ENCODE measurements at places on chromosomes 11 and 22. TPM values are rescaled to one million over a fixed set of nuclear protein-coding genes. Genes with fewer than 3 reads are reported as not detected.
A peak's percentile ranks its signal among the peaks of the same experiment; 100 is the strongest.

DNA sequence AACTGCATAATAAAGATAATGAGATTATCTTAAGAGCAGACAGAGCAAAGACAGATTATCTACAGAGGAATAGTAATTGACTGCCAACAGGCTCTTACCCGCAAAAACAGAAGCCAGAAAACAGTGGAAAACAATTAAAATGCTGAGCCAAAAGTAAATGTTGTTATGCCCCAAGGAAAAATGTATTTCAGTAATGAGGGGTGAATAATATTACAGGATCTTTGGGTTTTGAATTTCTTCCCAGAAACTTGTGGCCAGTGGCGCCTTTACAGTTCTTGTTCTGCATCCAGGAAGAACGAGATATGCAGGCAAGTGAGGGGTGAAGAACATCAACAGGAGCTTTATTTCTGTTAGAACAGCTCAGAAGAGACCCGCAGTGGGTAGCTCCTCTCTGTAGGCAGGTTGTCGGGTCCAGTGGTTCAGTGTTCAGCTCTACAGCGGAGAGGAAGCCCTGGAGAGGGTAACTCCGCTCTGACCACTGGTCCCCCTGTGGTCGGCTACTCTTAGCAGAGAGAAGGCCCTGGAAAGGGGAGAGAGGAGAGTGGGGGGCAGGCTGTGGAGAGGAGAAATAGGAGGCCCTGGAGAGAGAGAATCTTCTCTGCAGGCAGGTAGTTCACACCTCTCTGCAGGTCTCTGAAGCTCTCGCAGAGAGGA is 51.8 kb upstream of the SC5D start:
- DNase-seq: no peak

Gene TBX10
- not detected for total RNA-seq

Gene GPR83
- total RNA-seq: not detected

DNA sequence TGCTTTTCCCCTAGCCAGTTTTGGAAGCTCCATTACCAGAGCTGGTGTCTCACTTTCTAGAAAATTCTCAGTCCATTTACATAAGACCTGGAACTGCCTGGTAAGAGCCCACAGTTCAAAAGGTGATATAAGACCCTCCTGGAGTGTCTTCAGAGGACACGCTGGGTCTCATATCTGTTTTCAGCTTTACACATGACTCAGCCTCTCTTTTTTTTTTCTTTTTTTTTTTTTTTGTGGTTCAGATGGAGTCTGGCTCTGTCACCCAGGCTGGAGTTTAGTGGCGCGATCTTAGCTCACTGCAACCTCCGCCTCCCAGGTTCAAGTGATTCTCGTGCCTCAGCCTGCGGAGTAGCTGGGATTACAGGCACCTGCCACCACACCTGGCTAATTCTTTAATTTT is 30.7 kb downstream of the WEE1 start:
- no peak for DNase-seq

DNA sequence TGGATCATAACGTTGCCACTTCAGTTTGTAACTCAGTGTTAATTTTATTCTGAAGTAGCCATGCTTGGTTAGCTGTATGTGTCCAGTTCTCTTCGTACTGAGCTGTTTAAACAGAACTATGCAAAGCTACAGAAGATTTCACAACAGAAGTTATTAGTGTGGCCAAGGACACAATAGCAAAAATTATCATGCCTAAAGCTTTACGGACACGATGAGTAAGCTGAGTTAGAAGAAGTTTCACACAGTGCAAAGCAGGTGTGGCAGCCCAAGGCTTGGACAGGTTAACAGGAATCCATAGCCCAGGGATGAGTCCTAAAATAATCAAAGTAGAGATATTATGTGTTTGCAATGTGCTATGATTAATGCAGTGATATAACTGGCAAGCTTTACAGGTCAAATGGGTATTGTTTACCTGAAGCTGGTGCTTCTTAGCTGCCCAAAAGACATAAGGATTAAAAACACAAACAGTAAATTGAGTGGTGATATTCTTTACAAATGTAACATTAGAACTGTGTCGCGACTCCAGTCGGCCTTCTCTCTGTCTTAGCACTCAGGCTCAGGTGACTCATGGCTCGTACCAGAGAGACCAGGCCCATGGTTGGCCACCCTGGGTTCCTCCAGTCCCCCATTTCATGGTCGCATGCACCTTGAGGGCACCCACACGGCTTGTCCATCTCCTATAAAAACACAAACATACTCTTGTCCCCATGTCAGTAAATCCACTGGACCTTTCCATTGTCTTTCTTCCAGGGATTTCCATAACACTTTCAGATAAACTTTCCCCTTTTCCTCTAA is 35.5 kb upstream of the NCAM1 start:
- no peak for DNase-seq

Gene XKR3
- total RNA-seq: not detected

- no peak for DNase-seq
Observed at GRCh38 chr11:75190652-75191329, 39.9 kb downstream of the SLCO2B1 start.

Gene RASSF10
- 2.7 TPM for total RNA-seq

DNA sequence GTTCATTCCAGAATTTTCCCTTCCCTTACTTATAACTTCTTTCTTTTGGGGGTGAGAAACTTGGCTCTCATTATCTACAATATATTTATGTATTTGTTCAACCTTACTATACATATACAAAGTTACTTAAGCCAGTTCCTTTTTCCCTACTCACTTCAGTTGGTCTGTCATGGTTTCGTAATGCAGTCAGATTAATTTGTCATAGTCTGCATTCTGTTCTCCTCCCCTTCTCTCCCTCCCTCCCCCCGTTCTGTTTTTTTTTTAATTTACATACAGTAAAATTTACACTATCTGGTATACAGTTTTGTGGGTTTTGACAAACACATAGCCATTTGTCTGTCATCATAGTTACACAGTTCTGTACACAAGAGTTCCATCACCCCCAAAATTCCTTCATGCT is 71.8 kb upstream of the ADORA2A start:
- DNase-seq: no peak

GRCh38 chr11:127723714-127724113 is 723.1 kb upstream of the KIRREL3 start:
- DNase-seq: no peak

Gene SLC7A4
- 53.9 TPM for total RNA-seq

Gene AIFM3
- 1.8 TPM for total RNA-seq

Gene TMEM184B
- total RNA-seq: 76.0 TPM

Gene MIAT
- 0.80 TPM for total RNA-seq

Gene APOA4
- not detected for total RNA-seq

- no peak for DNase-seq
Observed at GRCh38 chr22:42065438-42066125, 5.0 kb downstream of the NAGA start.

DNA sequence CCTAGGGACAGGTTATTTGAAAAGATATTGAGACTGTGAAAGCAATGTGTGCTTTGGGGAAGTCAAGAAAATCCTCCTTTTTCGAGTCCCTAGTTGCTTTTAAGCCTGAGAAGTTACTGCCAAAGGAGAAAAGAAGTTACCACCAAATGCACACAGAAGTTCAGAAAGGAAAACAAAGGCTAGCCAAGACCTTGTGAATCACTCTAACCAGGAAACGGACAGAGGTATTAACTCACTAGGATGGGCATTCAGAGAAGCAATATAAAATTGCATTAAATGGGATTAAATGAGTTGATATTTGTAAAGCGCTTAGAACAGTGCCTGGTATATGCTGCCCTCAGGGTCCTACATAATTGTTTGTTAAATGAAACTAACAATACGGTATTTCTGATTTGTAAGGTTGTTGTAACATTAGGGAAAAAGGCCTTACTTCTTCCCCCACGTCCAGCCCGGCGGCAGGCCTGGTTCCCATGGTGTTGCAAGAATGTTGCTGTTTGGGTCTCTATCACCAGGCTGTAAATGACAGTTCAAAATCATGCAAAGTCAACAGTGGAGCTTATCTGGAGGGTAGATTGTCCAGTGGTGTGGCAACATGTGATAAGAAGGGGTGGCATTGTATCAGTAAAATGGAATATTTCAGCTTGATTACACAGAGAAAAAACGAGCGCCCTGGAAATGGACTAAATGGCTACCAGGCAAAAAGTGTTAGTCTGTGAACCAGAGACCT is 7.1 kb downstream of the TMA7B start:
- DNase-seq: peak; percentile 31

GRCh38 chr11:99238401-99238800 is 217.7 kb downstream of the CNTN5 start:
- DNase-seq: no peak

GRCh38 chr22:46547179-46547882 is 9.9 kb upstream of the CELSR1 start:
- peak; percentile 68 for DNase-seq

GRCh38 chr11:16356761-16357393 is 531 bp upstream of the SOX6 start:
- DNase-seq: no peak

Gene MS4A4A
- 10.6 TPM for total RNA-seq

DNA sequence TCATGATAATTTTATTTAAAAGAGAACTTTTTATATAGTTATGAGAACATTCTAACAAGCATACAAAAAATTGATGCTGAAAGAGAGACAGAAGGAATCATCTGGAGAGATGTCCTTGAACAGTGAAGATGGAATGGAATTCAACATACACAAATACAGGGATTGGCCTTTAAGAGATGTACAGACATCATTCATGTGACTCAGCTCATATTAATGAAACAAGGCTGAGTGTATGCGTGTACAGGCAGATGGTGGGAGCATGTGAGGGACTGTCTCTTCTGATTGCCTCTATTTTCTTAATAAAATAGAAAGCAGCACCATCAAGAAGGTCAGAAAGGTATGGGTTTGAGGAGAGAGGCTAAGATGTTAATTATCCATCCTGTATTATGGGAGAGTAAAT is 793.3 kb downstream of the CNTN5 start:
- DNase-seq: no peak

Gene NXPE4
- total RNA-seq: 12.3 TPM

- DNase-seq: no peak
Observed at GRCh38 chr22:29726512-29727130, 6.8 kb downstream of the CABP7 start.

Gene DYNC2H1
- total RNA-seq: 18.2 TPM

Gene CD44
- 166 TPM for total RNA-seq

- no peak for DNase-seq
Observed at GRCh38 chr11:19982774-19983495, 177.3 kb downstream of the DBX1 start.

DNA sequence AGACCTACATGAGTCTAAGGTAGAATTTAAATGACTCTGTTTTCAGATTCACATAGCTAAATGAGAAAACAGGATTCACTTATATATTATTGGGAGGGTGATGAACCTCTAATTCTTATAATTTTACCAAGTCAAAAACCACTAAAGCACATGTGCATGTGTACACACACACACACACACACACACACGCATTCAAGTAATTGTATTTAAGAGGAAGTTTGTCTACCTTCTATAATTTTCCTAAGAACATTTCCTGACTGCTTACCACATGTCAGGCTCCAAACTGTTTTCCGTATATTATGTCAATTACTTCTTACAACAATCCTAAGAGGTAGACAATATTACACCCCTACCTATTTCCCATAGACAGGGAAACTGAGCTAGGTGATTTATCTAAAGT is 6.7 kb downstream of the RNF141 start:
- no peak for DNase-seq

Gene OR51I1
- total RNA-seq: 1.1 TPM

- no peak for DNase-seq
Observed at GRCh38 chr11:65262381-65262680, 569 bp downstream of the POLA2 start.

GRCh38 chr11:117780456-117780855 is 16.6 kb downstream of the DSCAML1 start:
- no peak for DNase-seq

DNA sequence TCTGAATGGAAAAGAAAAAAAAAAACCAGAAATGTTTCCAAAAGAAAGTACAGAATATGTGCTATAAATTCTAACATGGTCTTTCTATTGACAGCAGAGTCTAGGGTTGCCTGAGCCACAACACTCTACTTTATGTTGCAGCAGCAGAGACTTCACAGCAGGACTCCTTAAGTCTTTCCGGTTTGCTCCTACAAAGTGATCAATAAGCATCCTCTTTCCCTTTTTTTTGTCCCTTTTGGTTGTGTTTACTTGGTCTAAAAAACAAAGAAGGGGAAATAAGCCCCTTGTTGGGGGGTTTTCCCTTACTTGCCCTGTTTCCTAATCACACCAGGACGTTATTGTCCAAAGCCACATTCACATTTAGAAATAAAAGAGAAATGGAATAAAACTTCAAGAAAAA is 163.1 kb upstream of the MPPED2 start:
- DNase-seq: no peak

Gene PTGDR2
- 0.46 TPM for total RNA-seq

GRCh38 chr22:29121124-29121523 is 48.3 kb downstream of the KREMEN1 start:
- DNase-seq: no peak

DNA sequence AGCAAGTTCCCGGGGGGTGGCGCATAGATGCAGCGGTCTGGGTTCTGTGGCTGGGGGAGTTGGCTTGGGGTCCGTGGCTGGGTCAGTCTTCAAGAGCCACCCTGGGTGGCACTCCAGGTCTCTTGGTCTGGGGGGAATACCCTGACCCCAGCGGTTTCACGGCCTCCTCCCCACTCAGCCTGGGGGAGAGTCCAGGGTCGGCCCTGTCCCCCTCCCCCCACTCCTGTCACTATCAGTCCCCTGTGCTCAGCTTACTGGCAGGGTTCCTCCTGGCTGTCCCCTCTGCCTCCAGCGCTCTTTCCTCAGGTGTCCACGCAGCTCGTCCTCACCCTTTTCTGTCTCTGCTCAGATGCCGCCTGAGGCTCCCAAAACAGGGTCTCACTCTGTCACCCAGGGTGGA is 68.5 kb upstream of the PARVG start:
- DNase-seq: no peak

GRCh38 chr11:112806876-112807275 is 154.3 kb upstream of the NCAM1 start:
- no peak for DNase-seq

DNA sequence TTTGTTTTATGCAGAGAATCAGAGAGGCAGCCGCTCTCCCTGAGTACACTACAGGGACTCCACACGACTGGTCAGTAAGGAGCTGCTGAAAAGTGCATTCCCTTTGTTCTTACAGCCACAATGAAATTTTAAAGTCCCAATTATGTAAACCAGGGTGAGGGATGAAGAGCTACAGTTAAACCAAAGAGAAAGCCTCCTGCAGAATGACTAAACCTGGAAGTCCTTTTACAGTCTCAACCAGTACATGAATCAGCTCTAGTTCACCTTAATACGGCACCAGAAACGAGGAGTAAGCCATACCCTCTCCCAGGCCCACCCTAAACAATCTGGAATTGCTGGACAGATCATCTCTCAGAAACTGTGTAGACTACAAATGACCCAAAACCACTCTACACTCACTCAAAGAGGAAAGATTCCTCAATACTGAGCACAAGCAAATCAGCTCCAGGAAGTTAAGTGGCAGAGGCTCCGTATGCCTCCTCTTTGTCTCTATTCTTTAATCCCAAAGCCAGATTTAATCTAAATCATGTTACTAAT is 113.1 kb downstream of the RBFOX2 start:
- no peak for DNase-seq

DNA sequence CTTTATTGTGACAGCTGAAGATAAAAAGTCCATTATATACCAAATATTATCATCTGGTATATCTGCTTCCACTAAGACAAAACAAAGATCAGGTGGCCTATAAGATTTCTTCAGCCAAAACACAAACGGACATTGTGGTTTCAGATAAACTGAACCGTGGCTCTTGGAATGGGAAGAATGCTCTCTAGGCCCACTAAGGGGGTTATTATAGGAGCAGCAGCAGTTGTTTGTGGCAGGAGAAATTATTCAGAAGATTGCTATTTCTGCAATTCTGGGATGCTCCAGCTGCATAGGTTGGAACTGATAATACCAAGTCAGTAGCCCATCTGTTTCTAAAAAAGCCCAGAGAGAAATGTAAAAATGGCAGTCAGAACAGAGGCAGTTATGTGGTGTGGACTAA is 145.3 kb downstream of the NCAM1 start:
- no peak for DNase-seq
